ENCODE measurements at places on chromosomes 5 and 9. TPM values are rescaled to one million over a fixed set of nuclear protein-coding genes. Genes with fewer than 3 reads are reported as not detected.

CDKN2A gene
- total RNA-seq = 0.22 TPM

MARCOL gene
- total RNA-seq = not detected

PCDHGC4 gene
- total RNA-seq = 1.8 TPM

SOX30 gene
- 0.09 TPM for total RNA-seq

PCDHGB3 gene
- 1.7 TPM for total RNA-seq

SHISAL2B gene
- 0.98 TPM for total RNA-seq

TNFSF15 gene
- total RNA-seq = 0.35 TPM

OTP gene
- total RNA-seq = not detected

TAF1L gene
- total RNA-seq = under 0.01 TPM

CDC42SE2 gene
- total RNA-seq = 19.7 TPM

SCGB3A2 gene
- total RNA-seq = not detected

COL5A1 gene
- total RNA-seq = 330 TPM

NEUROG1 gene
- not detected for total RNA-seq

PCDH12 gene
- total RNA-seq = 19.8 TPM

CYLC2 gene
- not detected for total RNA-seq

IL33 gene
- total RNA-seq = 27.4 TPM

ADRB2 gene
- total RNA-seq = 1.4 TPM

BAAT gene
- total RNA-seq = 0.66 TPM

SNX30 gene
- total RNA-seq = 10.9 TPM

GPSM1 gene
- total RNA-seq = 25.1 TPM

ELAVL2 gene
- 2.1 TPM for total RNA-seq

PCDHB6 gene
- 0.80 TPM for total RNA-seq

PCDHB8 gene
- 0.80 TPM for total RNA-seq

SLC6A3 gene
- not detected for total RNA-seq

PCDHGB2 gene
- 1.5 TPM for total RNA-seq

IFNB1 gene
- not detected for total RNA-seq

AGGF1 gene
- total RNA-seq = 16.8 TPM

BTNL3 gene
- not detected for total RNA-seq

SLC45A2 gene
- total RNA-seq = 0.09 TPM

MXD3 gene
- 18.0 TPM for total RNA-seq

PCDHA2 gene
- 0.04 TPM for total RNA-seq

CYFIP2 gene
- total RNA-seq = 3.1 TPM

IL4 gene
- total RNA-seq = not detected

CTSV gene
- 0.44 TPM for total RNA-seq

RELL2 gene
- total RNA-seq = 0.18 TPM

GRXCR2 gene
- total RNA-seq = not detected

TCERG1 gene
- 46.8 TPM for total RNA-seq

DDX31 gene
- 8.6 TPM for total RNA-seq

LECT2 gene
- total RNA-seq = not detected

All from muscle of leg (tissue), 16 donors.